ENCODE measurements at places on chromosomes 13 and 19. TPM values are rescaled to one million over a fixed set of nuclear protein-coding genes. Genes with fewer than 3 reads are reported as not detected.
A peak's percentile ranks its signal among the peaks of the same experiment; 100 is the strongest.

The TEX101 gene
- total RNA-seq = not detected

The C13orf46 gene
- total RNA-seq = not detected

DNA sequence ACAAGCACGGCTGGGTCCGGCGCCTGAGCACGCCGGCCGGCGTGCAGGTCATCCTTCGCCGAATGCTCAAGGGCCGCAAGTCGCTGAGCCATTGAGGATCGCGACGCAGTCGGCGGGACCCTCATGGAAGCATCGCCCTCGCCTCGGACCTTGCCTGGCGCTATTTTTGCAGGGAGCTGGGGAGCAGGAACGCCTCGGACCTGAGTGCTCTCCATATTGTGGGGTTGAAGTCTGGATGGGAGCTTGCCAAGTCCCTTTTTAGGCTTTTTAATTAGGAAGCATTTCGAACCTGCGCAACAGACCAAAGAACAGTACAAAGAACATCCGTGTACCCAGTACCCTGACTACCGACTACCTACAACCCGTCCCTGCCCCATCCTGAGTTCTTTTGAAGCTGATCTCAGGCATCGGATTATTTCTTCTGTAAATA, 628 bp downstream of the MRPL34 start:
- H3K36me3 ChIP-seq = no peaks in the 10 kb centered on the region
- peak; percentile 77 for DNase-seq
- H3K4me1 ChIP-seq = peaks cover 13% of the 10 kb centered on the region
- peak overlapping the region; percentile 87 for H3K4me3 ChIP-seq
- H3K27me3 ChIP-seq = no peaks in the 10 kb centered on the region

GRCh38 chr19:48061401-48062344, 17.8 kb upstream of the CABP5 start:
- H3K27ac ChIP-seq = no peak overlapping the region
- no peaks in the 10 kb centered on the region for H3K36me3 ChIP-seq
- no peaks in the 10 kb centered on the region for H3K27me3 ChIP-seq
- H3K4me3 ChIP-seq = no peak overlapping the region

GRCh38 chr13:48806522-48806921, 152.8 kb downstream of the CYSLTR2 start:
- no peaks in the 10 kb centered on the region for H3K4me1 ChIP-seq
- H3K4me3 ChIP-seq = no peak overlapping the region
- no peaks in the 10 kb centered on the region for H3K27me3 ChIP-seq
- no peaks in the 10 kb centered on the region for H3K36me3 ChIP-seq
- no peak overlapping the region for H3K27ac ChIP-seq

Data from neural progenitor cell (in vitro differentiated cells).